NCI-H2171 treated with DMSO at 0.1 percent for 48 hours (cell line): ENCODE measurements at places on chromosomes 2 and 18.

GRCh38 chr2:42792583-42793333, at the start of gene HAAO:
Gene HAAO (minus strand): TSS chr2:42792583. CDS start chr2:42792536, 47 bp downstream.
- DNase-seq: no peak

DNA sequence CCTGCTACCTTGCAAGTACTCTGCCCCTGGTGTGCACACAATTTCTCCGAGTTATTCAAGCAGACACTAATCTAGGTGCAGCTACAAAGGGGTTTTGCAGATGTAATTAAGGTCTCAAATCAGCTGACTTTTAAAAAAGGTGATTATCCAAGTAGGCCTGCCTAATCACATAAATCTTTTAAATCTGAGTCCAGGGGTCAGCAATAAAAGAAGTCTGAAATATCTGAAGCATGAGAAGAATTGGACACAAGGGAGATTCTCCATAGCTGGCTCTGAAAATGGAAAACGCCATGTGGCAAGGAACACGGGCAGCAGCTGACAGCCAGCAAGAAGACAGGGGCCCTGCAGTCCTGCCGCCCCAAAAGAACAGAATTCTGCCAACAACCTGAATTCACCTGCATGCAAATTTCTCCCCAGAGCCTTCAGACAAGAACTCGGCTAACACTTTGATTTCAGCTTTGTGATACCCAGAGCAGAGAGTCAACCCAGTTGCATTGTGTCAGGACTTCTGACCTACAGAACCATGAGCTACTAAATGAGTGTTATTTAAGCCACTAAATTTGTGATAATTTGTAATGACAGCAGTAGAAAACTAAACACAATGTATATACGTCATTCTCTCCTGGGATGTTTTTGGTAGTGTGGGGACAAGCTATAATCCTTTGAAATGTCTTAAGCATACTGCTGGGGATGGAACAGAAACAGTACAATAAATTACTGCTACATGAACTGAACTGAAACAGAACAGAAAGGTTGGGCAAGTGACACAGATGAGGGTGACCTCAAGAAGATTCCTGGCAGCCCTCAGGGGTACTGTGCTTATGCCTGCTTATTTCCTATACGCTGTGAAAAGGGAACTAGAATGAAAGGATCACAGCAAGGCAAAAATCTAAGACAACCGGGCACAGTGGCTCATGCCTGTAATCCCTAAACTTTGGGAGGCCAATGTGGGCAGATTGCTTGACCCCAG, 3.2 kb downstream of the INO80C start:
- no peak for DNase-seq

DNA sequence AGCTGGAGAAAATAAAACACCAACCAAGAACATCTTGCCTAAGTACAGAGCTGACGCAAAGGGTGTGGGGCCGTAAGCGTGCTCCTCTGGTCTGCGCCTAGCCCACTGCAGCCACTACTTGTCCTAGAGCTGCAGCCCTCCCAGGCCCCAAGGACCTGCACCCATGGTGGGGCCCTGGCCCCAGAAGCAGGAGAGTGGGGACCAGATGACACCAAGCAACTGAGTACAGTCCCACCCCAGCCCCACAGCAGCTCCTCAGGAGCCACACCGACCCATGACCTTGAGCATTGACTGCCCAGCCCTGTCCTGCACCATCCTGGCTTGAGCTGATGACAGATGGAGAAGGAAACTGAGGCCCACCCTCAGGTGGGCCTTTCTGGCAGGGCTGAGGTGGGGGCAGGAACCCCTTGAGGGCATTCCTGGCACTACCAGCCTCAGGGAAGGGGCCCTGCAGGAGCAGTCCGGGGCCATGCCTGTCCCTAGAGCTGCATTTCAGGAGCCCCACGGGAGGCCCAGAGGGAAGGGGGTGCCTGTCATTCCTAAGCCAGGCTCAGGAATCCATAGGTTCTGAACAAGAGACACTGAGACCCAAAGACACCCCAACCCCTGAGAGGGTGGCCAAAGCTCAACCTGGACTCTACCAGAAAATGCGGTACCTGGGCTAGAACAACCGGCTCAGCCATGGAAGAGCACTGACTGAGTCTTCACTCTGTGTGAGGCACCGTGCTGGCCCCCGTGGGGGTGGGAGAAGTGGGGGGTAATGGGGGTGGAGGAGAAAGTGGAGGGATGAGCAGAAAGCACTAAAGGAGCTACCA, 4.9 kb downstream of the KIF1A start:
- DNase-seq: no peak

- peak; percentile 82 for DNase-seq
Measured at GRCh38 chr2:106542746-106543359, 55.7 kb downstream of the CD8B2 start.

- no peak for DNase-seq
Measured at GRCh38 chr2:20130821-20131645, 79.6 kb upstream of the LAPTM4A start.

DNA sequence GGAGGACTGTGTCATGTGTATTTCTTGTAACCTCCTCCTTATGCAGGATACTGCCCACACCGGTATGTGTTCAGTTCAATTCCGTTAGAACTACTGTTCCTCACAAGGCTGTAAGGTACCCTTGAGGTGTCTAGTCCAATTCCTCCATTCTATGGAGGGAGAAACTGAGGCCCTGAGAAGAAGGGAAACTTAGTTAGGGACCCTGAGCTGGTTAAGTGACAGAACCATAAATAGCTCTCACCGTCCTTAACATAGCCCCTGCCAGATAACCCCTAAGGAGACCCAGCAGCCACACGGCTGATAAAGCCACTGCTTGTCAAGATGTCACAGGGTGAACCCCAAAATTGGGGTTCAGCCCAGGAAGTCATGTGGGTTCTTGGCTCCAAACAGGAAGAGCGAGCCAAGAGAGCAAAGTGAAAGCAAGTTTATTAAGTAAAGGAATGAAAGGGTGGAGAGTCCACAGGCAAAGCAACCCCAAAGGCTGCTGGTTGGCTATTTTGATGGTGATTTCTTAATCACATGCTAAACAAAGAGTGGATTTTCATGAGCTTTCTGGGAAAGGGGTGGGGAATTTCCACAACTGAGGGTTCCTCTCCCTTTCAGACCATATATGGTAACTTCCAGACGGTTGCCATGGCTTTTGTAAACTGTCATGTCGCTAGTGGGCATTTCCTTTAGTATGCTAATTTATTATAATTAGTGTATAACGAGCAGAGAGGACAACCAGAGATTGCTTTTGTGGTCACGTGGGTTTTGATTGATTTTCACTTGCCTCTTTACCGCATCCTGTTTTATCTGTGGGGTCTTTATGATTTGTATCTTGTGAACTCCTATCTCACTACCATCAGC, 83.4 kb upstream of the RTN4 start:
- no peak for DNase-seq

DNA sequence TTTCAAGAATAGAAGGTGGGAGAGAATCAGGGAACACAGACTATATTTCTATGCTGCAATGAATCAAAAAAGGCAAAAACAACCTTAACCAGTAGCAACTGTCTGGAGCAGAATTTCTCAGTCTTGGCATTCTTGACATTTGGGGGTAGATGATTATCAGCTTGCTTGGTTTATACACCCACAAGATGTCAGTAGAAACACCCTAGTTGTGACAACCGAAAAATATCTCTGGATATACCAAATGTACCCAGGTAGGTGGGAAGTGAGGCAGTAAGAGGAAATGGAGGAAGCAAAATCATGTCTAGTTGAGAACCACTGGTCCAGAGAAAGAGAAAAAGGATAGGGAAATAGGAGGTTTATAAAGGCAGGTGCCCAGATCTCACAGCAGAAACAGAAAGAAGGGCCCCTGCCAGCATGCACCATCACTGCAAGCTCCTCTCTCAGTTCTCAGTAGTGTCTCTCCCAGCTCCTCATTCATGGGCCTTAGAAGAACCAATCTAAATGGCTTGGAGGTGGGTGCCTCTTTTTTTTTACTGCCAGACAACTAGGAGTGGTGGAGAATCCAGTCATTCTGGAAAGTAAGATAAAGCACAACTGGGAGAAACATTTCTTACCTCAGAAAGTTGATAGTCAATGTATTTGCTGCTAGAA, 50.4 kb downstream of the MBD2 start:
- DNase-seq: no peak

GRCh38 chr2:203574824-203575223, 39.7 kb upstream of the RAPH1 start:
- no peak for DNase-seq

- DNase-seq: no peak
Measured at GRCh38 chr2:9145109-9145751, 61.4 kb upstream of the ASAP2 start.

- no peak for DNase-seq
Measured at GRCh38 chr18:58225101-58225500, 181.1 kb downstream of the NEDD4L start.

DNA sequence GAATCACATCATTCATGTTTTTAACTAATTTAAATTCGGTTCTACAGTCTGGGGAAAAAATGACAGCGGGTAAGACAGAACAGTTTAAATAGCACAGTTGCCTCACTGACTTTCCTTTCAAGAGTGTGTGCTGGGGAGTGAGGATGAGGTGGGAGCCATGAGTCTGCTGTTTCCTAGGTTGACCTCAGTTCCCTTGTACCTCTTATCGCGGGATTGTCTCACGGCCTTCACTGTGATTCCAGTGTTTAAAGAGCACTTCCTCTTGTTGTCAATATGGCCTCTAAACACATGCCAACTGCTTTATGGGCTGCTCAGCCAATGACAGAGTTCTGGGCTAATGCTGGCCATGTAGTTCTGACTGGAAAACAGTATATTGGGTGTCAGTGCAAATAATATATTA, 41.6 kb upstream of the ALMS1 start:
- DNase-seq: no peak

DNA sequence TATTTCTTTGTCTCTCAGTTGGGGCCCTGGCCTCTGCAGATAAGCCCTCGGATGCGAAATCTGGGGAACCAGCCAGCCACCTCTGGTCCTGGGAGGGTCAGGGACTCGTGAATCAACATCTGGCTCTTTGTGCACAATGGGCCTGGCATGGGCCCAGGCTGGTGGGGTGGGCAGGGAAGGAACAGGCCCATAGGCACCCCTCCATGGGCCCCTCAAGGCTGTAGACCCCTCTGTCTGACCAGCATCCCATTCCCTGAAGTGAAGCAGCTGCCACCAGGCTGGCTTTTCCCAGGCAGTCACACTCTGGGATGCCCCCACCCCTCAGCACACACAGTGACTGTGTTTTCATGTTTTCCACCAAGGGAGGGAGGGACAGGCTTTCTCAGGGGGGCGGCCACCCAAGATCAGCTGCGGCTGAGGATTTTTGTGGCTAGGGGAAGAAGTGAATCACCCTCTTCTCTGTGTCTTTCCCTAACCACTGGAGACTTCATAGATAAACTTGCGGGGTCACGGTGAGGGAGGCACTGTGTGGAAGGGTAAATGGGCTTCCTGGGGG, 166.0 kb downstream of the AGAP1 start:
- no peak for DNase-seq

- DNase-seq: peak; percentile 21
Measured at GRCh38 chr2:178152033-178152432, 39.8 kb downstream of the RBM45 start.

DNA sequence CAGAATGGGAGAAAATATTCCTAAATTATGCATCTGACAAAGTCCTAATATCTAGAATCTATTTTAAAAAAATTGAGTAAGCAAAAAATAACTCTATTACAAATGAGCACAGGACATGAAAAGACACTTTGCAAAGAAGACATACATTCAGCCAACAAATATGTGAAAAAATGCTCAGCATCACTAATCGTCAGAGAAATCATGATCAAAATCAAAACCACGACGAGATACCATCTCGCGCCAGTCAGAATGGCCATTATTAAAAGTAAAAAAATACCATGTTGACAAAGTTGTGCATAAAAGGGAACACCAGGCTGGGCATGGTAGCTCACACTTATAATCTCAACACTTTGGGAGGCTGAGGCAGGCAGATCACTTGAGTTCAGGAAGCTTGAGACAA, 63.5 kb downstream of the EVA1A start:
- DNase-seq: no peak

DNA sequence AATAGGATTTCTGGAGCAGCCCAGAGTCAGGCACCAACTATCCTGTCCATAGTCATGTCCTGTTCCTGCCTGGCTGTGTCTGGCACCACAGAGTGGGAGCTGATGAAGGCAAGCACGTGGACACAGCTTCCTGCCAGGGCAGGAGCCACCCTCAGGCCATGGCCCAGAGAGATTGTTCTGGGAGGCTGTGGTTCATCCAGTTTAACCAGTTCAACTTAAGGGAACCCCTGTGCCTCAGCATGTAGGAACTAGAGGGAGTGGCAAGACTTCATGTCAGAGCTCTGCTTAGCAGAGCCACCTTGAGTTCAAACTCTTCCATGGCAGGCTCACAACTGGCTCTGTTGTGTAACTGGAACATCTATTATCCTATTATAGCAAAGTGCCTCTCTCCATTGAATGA, 73.2 kb upstream of the NCKAP5 start:
- no peak for DNase-seq

GRCh38 chr18:986051-986450, 81.4 kb downstream of the ADCYAP1 start:
- peak; percentile 63 for DNase-seq

GRCh38 chr18:63348508-63349136, 18.4 kb downstream of the KDSR start:
- no peak for DNase-seq

GRCh38 chr18:24388957-24389356, 8.7 kb downstream of the OSBPL1A start:
- DNase-seq: no peak
